Muscle of back (tissue), 13 donors: ENCODE measurements at places on chromosomes 7 and 10.
A peak's percentile ranks its signal among the peaks of the same experiment; 100 is the strongest.

DNA sequence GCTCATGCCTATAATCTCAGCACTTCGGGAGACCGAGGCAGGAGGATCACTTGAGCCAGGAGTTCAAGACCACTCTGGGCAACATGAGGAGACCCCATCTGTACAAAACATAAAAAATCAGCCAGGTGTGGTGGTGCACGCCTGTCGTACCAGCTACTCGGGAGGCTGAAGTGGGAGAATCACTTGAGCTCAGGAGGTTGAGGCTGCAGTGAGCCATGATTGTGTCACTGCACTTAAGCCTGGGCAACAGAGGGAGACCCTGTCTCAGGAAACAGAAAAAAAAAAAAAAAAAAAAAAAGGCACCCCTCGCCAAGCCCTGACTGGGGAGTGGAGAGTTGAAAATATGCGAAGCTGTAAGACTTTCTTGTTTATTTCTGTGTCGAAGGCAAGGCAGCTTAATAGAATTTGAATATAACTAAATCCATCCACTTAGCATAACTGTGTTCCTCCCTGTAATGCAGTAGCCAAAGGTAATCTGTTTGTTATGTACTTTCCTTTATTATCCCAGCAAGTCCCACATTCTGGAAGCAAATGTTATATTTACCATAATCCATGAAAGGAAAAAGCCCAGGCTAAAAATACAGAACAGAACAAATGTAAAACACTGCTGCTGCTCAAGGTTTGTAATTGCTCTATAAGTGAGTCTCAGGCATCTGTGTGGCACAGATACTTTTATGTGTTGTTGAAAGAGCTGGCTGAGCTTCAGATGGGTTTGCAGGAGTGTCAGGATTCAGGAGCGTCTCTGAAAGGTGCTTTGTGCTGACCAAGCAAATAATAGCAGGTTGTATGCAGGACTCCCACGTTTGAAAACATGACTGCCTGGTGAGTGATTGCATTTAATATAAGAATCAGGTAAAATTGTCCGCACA is 127.2 kb downstream of the CELF2 start:
- DNase-seq: no peak

- no peak for DNase-seq
Observed at GRCh38 chr7:30323006-30323355, 38.6 kb downstream of the ZNRF2 start.

- DNase-seq: no peak
Observed at GRCh38 chr10:5897053-5897340, 7.0 kb downstream of the FBH1 start.

DNA sequence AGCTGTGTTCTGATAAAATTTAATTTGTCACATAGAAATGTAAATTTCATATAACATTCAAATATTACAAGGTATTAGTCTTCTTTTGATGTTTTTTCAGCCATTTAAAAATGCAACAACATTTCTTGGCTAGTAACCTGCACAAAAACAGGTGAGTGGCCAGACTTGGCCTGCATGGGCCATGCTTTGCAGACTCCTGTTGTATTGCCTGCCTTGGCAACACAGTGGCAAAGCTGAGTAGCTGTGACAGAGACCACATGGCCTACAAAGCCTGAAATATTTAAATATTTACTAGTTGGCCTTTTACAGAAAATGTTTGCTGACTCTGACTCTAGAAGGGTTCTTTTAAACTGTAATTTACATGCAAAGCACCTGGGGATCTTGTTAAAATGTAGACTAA is 13.5 kb upstream of the TBX20 start:
- no peak for DNase-seq

- DNase-seq: no peak
Observed at GRCh38 chr7:148626828-148627227, 36.3 kb downstream of the C7orf33 start.

- DNase-seq: no peak
Observed at GRCh38 chr7:115094163-115094562, 172.3 kb downstream of the MDFIC start.

- no peak for DNase-seq
Observed at GRCh38 chr7:139589474-139589873, 66.0 kb downstream of the CLEC2L start.

DNA sequence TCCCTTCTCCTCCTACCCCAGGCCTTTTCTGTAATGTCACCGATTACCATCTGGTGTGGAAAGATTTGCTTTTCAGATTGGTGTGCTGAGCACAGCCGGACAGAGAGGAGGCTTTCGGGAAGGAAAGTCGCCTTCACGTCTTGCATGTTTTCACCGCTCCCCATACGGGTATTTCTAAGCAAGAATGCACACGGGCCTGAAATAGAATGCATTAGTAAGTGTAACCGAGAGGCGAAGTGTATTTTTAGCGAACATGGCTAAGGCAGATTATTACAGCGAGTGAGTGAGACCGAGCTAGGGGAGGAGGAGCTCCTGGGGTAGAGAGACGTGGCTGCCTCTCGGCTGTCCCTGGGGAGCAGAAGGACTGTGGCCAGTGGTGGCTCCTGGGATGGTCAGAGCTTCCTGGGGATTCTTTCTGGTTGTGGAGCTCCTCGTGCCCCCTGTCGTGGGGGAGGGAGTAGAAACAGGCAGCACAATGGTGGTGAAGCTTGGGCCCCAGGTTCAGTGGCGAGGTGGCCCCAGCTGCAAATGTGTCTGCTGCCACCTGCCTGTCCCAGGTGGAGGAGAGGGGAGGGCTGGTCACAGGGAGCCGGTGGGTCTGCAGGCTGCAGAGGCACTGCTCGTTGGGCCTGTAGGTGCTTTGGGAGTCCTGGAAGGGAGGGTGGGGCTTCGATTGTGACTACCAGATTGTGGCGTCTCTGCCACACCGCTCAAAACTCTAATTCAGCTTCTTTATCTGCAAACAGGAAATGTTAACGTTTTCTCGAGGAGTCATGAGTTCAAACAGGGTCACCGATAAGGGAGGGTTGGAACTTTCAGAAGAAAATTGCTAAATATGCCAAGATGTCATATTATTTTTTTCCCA is 135.8 kb downstream of the CAMK1D start:
- peak; percentile 45 for DNase-seq

DNA sequence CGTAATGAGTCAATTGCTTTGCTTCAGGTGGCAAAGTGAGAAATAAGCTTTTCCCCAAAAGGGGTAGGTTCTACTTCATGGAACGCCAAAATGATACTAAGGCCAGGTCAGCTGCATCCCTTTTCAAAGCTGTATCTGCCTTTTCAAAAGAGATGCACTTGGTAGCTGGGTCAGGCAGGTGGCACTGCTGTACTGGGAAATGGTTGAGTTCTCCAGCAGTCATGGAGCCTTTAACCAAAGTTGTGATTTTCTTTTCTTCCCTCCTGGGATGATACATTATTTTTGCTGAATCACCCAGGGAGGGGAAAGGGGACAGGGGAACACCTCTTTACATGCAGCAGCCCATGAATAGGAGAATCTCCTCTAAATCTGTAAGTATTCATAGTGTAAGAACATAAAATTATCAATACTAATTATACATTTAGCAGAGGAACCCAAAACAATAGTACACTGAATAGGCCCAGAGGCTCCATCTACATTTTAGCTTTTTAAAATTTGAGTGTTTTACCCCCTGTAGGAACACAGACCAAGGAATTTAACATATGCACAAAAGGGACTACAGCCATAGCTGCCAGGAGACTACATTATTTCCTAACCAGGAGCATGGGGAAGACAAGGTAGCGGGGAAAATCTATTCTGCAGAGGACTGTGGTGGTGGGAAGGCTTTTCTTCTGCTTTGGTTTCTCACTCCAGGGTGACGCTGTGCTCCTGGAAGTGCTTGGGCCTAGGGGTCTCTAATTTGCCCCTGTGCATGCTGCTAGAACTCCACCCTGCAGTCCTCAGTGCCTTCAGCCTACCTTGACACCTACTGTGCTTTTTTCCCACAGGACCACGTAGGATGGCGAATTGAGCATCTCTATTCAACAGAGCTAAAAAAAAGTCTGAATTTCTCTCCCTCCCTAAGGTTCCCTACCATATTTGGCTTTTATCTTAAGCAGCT is 6.4 kb upstream of the GPR22 start:
- peak; percentile 43 for DNase-seq

GRCh38 chr7:31373337-31374289 is 33.1 kb upstream of the NEUROD6 start:
- peak; percentile 47 for DNase-seq

GRCh38 chr7:81630600-81630999 is 139.2 kb downstream of the HGF start:
- no peak for DNase-seq

- no peak for DNase-seq
Observed at GRCh38 chr7:145696071-145696470, 420.5 kb upstream of the CNTNAP2 start.

DNA sequence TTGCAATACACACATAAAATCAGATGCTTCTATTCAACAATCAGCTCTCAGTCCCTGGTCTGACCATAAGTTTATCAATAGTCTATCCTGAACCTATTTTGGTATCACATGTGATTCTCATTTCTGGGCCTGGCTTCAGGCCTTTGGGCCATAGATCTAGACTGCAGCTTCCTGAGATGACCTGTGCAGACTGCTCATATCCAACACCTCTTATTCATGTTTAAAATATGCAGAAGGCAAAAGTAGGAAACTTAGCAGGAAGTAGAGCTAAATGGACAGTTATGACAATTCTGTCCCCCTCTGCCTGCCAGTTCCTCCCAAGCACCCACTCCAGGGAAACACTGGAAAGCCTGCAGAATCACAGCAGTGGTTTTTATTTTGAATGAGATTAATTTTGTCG is 53.3 kb downstream of the C7orf25 start:
- no peak for DNase-seq

GRCh38 chr7:150858236-150859197 is 6.2 kb downstream of the AOC1 start:
- no peak for DNase-seq

GRCh38 chr10:86592413-86592812 is 61.9 kb upstream of the OPN4 start:
- DNase-seq: no peak

DNA sequence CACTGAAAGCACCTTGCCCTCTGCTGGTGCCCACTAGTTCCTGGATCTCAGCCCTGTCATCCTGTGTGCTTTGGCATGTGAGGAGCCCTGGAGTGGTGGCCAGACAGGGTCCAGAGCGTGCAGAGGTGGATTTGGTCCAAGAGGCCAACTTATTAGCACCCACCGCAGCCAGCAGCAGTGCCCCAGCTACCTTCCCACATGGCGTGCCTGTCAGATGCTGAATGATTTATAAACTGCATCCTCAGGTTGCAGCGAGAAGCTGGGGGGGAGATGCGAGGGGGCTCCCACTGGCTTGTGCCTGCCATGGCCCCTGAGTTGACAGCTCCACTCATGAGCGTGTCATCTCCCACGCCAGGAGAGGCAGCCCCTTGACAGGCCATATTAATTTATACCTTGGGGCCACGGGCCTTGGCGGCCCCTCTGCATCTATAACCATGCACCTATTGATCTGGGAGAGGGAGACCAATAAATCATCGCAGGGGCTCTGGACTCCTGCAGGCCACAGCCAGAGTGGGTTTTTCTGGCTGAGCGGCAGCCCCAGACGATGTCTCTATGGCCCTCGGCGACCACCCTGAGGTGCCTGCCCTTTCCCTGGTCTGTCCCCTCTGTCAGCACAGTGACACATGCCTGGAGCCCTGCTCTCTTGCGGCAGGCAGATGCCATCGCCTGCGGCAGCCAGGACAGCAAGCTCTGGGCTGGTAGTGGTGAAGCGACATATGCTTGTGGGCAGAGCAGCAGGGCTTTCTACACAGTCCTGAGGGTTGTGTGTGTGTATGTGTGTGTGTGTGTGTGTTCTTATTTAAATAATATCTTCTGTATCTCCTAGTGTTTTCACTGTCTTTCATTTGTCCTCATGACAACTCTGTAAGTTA is 120.8 kb downstream of the CDH23 start:
- DNase-seq: no peak

DNA sequence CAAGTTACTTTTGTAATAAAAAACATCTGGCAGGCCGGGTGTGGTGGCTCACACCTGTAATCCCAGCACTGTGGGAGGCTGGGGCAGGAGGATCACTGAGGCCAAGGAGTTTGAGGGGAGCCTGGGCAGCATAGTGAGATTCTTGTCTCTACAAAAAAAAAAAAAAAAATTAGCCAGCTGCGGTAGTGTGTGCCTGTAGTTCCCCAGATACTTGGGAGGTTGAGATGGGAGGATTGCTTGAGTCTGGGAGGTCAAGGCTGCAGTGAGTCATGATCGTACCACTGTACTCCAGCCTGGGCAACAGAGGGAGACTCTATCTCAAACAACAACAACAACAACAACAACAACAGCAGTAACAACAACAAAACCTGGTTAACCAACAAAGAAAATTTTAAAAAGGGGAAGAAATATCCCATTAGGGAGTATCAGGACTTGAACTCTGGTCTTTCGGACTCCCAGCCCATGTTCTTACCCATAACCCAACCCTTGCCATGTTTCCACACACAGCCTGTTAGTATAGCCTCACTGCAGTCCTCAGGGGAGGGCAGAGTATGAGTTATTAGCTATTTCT is 17.2 kb downstream of the PALD1 start:
- no peak for DNase-seq

GRCh38 chr10:132577350-132578003 is 39.9 kb downstream of the INPP5A start:
- no peak for DNase-seq

DNA sequence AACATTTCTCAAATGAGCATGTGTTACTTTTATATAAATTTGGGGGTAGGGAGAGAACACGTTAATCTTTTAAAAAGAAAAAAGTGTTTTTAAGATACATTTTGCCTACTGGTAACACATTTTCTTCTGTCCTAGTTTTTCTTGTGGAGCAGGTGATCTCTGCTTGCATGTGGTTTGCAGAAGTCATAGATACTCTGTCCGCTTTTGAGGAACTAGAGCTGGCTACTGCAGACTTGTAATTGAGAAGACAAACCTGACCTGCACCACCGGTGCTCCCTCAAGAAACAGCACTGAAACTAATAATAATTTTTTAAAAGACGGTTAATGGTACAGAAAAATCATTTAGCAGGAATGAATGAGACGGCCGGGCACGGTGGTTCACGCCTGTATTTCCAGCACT is 243.1 kb downstream of the KIAA1217 start:
- DNase-seq: no peak

DNA sequence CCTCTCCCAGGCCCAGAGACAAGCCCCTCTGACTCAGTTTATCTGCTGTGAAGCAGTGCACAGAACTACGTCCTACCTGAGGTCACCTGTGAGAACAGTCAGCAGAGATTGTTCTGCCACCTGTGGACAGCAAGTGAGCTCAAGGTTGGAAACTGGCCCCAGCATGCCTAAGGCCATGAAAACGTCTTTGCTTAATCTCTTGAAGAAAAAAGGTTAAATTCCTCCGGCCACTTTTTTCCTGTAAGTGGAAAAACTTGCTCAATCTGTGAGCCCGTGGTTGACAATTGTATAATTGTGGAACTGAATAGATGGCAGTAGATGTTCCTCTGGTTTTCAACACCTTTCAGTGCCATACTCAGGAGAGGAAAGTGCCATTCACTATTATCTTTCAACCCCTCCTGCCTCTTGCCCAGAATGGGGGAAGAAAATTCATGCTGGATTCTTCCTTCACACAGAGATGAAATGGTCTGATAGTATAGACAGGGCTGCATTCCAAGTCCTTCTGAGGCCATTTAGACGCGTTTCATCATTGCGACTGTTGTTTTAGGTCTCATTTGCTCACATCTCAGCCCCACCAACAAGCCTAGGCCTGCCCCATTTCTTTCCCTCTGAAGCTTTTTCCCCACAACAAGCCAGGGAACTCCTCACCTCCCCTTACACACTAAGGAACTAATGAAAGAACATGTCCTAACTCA is 292.9 kb downstream of the FZD1 start:
- DNase-seq: no peak

GRCh38 chr7:27532314-27532713 is 130.4 kb downstream of the HIBADH start:
- DNase-seq: peak; percentile 37
